Memory B cell (primary cell): ENCODE measurements at places on chromosomes 12 and 14.

DNA sequence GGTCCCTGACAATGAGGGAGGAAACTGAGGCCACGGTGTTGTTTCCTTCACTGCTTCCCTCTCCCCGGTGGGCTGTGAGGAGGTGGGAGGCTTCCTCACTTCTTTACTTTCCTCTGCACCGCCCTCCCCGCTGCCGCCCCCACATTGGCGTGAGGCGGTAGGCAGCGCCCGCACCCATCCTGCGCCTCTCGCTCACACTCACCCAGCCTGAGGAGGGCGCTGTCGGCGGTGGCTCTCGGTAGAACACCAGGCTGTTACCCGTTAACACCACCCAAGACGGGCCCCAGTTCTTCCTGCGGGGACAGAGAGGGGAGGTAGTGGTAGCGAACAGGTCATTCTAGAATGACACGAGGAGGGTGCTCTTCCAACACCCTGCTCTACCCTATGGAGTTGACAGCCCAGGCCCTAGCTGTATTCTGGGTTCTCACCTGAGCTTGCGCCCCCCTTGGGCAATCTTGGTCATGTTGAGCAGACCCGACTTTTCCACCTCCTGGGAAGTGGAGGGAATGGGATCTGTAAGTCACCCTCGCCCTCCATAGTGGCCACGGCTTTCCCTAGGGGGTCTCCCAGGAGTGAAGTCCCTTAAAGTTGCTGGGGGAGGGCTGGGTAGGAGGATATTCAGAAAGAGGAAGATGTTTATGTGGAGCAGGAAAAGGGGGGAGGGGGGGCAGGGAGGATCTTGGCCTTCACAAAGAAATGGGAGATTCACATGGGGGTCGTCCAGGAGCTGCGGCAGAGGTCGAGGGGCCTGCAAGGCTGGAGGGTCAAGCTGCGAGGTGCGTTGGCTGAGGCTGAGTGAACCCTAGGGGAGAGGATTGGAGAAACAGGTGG lies 3.3 kb downstream of the ARHGAP9 start:
- DNase-seq = peak; percentile 67

DNA sequence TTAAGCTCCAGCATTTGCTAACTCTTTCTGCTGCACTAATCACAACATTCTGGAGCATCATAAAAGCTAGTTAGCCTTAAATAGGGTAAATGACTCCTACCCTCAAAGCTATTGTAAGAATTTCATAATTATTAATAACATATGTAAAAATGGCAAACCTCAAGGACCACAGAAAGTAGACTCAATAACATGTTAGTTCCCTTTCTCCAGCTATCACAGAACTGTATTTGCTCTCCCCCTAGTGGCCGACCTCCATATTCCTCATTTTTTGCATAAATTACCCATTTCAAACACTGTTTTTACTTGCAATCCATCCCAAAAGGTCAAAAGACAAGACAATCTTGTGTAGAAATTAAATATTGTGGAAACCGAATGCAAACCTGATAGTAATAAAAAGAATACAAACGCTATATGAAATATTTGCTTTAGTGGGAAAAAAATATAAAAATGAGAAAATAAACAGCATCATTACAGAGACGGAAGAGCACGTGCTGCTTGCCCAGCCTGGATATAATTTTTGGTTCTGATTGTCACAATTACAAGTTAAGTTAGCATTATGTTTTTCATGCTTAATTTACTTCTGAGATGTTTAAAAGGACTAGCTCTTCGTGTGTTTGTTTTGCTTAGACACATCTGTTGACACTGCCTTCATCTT lies 97.9 kb downstream of the RERGL start:
- DNase-seq = no peak

GRCh38 chr14:34372786-34373185 lies 89.3 kb downstream of the SPTSSA start:
- no peak for DNase-seq

DNA sequence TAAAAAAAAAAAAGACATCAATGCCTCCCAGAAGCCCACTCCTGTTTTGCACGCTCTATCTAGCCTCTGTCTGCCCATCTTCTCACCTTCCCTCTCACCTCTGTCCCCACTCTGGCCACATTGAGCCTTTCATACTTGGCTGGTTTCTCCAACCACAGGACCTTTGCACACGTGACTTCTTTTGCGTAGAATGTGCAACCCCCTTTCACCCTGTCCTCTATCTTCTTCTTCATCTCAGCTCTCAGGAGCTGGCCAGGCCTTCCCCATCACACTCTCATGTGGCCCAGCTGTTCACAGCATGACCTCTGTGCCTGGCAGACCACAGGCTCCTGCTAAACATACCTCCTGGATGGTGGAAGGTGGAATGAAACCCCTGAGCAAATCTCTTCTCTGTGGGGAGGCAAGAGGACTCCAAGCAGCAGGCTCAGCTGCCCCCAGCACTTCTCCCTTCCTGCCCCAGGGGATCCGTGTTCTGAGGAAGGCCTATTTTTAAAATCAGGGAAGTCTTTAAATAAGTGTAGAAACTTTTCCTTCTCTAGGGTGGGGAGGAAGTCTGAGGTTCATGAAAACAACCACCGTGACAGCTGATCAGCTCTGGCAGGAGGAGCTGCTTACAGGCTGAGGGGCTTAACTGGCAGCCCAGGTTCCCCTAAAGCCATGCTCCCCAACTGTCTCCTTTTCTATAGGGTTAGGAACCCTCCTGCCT lies 11.6 kb downstream of the HVCN1 start:
- DNase-seq = no peak

GRCh38 chr12:27366621-27367020 lies 34.0 kb downstream of the BMAL2 start:
- DNase-seq = no peak

GRCh38 chr12:2301531-2302461 lies 249.0 kb downstream of the CACNA1C start:
- DNase-seq = no peak

DNA sequence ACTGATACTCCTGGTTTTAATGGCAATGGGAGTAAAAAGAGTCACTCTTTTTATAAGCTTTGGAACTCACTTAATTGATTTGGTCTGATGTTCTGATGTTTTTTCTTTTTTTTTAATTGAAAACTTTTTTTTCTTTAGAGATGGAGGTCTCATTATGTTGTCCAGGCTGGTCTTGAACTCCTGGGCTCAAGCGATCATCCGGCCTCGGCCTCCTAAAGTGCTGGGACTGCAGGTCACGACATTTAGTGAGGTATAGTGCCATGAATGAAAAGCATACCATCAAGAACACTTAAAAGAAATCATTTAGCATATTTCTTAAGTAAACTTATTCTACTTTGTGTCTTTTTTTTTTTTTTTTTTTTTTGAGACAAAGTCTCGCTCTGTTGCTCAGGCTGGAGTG lies 12.7 kb upstream of the EID3 start:
- DNase-seq = no peak

DNA sequence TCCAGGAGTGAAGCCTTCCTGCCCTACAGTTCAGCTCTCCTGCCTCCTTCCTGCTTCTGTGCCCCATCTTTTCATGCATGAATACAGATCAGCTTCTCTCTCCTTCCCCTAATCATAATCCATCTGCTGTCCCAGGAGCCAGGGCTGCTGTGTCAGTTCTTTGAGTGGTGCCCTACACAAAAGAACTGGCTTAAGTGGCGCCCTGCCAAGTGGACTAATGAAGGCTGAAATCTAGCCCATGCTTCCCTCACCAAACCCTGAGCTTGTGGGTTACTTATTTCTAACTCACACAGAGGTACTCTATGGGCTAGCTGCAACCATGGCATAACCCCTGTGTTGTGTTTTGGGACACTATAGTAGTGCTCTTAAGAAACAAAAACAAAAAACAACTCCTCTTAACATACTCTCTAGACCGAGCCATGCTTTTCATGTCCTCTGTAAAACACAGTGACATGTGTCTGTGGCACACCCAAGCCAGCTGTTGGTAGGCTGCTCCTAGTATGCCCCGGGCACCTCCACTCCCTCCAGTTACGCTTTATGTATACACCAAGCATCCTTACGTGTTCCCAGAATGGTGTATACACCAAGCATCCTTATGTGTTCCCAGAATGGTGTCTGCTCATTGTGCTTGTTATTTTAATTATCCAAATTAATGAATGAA lies 19.3 kb upstream of the ETV6 start:
- no peak for DNase-seq

DNA sequence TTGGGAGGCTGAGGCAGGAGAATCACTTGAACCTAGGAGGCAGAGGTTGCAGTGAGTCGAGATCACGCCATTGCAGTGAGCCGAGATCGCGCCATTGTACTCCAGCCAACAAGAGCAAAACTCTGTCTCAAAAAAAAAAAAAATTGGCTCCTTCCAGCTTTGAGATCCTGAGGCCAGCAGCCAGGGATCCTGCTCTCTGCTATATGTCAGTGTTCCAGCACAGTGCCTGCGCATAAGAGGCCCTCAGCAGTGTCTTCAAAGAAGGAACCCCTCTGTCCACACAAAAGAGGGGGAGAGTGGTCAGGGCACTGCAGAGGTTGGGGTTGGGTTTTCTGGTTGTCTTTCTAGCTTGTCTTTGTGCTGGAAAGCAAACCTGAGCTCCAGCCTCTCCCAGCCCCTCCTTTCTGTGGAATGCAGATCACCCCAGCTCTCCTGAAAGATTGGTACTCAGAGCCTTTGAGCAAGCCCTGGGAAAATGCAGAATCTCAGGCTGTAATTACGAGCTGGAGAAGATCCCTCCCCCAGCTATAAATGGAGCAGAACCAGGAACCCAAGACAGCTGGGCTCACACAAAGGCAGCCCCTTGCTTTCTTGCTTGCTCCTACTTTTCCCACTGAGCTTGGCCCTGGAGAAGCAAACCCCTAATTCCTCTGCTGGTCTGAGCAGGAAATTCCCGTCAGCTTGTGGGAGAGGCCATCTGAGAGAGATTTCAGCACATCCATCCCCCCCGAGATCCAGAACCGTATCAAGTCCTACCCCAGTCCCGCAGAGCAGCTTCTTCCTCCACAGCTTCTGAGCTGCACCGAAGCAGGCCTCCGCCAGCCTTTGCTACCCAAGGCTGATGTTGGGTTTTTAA lies 205.7 kb downstream of the ZFP36L1 start:
- DNase-seq = no peak
